CD4-positive, alpha-beta T cell treated with Interleukin-15 for 4 hours (primary cell): ENCODE measurements at places on chromosomes 3 and 15.

GRCh38 chr3:13569641-13570390 lies 20.9 kb downstream of the FBLN2 start:
- no peak for DNase-seq

DNA sequence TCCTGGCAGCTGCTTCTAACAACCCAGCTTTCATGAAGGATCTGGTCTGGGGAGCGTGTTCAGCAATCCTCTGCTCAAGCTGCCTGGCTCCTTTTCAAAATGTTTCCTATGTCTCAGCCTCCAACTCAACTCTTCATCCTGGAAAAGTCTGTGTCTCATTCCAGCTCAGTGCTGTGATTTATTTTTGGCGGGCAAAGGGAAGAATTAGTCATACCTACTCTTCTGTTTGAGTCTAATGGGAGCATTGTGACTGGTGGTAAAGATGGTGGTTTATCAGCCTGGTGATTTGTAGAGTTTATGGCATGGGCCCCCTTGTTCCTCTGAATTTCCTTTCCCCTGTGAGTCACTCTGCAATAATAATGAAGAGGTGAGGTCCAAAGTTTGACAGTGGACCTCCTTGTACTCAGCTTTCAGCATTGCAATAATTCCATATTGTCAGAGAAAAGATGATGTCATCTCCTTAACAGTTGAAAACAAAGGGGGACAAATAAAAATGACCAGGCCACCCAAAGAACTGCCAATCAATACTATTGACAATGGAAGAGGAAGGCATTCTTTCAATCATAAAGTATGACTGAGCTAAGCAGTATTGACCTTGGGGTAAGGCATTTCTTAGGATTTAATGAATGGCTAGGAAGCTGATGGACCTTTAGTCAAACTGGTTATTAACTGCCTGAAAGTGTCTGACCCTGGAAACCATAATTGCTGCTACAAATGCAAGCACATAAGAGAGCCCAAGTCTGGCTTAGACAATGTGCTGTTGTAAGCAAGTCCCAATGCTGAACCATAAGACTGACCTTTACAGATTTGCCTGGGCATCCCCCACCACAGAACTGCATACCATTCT lies 204.7 kb upstream of the MCTP2 start:
- no peak for DNase-seq

DNA sequence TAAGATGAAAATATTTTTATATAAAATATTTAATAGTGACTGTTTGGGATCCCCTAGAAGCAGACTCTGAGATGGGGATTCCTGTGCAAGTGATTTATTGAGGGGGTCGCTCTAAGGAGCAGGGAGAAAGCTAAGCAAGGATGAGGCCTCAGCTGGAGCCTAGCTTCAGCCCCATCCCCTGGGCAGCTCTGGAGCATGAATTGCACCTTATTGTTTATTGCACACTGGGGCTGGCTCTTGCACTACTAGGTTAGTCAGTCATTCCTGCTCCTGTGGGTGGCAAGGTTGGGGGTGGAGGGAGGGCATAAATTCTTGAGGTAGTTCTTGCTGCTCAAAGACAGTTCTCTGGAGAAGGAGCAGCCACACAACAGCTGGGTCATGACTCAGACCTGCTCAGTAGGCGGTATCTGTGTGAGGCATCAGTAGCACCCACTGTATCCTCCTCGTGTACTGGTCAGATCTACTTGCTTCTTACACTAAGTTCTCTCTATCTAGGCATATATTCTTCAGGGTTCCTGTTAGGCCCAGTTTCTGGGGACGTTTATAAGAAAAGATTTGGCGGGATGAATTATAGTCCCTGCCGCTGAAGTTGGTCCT lies 27.2 kb upstream of the TNFSF10 start:
- DNase-seq, result peak; percentile 59

DNA sequence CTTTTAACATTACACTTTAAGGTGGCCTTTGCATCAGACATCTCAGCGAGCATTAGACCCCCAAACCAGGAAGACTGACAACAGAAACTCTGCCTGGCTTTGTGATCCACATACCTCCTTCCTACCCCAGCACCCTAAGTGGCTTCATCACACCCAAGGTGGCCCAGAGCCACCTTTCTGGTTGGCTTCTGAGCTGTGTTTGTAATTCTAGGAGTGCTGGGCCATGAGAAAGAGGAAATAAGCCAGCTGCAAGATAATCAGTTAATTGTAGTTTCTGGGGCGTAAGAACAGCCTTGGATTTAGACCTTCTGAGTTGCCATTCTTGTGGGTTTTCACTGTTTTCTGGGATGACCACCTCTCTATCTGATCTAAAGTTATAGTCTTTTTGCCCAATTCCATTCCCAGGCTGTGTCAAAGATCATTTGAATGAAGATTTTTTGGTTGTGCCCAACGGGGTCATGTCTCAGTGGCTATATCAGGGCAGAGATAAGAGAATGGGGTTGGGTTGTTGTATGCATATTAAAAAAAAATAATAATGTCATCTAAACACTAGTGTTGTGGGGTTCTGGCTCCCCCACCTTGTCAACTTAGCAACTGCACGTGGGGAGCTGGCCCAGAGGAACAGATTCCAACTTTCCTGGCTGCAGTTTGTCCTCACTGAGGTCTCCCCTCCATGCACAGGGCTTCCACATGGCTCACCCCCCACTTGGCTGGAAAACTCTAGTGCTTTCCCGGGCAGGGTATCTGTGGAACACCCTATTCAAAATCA lies 234.8 kb upstream of the WNT5A start:
- DNase-seq, result no peak

DNA sequence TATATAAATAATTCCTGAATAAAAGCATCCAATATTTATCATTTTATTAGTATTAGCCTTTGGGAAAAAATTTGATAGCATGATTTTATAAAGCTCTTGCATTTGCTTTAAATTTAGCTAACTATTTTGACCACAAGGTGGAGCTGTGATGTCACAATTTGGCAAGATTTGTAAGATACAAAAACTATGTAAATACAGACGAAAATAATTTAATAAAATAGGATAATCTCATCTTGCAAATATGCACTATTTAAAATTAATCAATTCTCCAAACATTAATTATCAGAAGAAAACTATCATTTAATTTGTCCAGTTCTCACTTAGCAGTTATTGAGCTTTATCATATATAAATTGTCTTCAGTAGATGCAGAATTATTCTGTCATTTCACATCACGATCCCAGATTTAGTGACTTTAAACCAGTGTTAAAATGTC lies 95.4 kb downstream of the PLOD2 start:
- DNase-seq, result peak; percentile 14

GRCh38 chr15:80121546-80121945 lies 31.3 kb upstream of the FAH start:
- no peak for DNase-seq

GRCh38 chr3:180762866-180763265 lies 83.6 kb upstream of the CCDC39 start:
- no peak for DNase-seq

DNA sequence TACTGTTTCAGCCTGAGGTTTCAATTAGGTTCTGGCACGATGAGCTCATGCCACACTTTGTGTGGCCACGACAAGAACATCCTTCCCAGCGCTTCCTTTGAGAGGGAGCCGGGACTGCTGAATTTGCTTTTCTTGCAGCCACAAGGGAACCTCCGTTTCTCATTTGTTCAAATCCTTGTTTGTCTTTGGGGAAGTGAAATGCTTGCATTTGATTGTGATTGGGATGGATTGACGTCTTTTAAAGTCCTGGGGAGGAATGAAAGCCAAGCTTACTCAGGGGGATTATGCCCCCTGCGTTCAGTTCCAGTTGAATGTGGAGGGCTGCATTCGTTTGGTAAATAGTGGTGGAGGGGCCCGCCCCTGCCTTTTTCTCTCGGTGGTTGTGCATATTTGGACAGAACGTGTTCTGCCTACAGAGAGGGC lies 277.6 kb downstream of the THSD4 start:
- no peak for DNase-seq

DNA sequence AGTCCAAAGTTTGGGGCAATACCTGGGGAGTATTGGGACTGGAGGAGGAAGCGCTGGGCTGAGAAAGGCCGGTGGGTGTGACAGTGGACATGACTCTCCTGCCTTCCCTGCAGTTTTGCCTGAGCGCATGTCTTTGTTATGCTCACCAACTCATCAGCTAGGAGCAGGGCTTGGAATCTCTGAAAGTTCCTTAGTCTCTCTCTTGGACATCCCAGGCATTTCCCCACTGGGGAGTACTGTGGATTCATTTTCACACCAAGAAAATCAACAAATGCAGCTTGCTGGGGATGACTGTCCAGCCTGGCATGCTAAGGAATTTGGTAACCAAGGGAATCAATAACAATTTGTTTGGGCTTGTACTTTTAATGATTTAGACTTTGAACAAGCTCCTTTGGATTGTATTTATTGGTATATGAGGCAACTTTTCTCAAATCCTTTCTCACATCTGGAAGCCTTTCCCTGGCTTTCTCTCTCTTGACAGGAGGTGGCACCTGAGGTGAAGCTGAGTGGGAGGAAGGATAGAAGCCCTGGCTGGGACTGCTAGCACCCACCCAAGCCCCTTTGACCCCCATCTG lies 48.5 kb upstream of the CHST2 start:
- no peak for DNase-seq

DNA sequence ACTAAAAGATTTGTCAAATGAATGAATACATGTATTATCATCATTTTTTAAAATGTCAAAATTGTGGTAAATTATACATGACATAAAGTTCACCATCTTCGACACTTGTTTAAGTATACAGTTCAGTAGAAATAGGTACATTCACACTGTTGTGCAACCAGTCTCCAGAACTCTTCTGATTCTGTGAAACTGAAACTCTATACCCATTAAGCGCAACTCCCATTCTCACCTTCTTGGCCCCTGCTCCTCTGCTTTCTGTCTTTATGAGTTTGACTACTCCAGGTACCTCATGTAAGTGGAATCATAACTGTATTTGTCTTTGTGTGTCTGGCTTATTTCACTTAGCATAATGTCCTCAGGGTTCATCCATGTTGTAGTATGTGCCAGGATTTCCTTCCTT lies 50.1 kb upstream of the KBTBD8 start:
- DNase-seq, result no peak

DNA sequence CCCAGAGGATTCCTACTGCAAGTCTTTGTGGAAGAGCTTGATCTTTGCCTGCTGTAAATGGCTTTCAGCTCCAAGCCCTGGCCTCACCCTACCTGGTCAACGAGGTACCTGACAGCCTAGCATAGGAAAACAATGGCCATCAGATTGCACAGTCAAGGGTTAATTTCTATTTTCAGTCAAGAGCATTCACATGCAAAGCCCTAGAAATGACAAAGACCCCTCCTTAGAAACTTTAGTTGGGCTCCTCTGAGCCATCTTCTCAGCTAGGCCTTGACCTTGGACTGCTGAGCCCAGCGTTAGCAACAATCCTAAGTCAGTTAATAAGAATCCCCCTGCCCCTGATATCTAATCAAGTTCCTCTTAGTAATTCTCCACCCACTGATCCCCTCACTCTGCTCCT lies 18.5 kb downstream of the MESD start:
- DNase-seq, result no peak

- DNase-seq, result no peak
Observed at GRCh38 chr3:4583416-4583815, 90.3 kb downstream of the ITPR1 start.

GRCh38 chr3:49132437-49133225 lies at the start of gene LAMB2:
LAMB2 (minus strand) TSS chr3:49133050; CDS start chr3:49132867, 183 bp downstream.
- no peak for DNase-seq

DNA sequence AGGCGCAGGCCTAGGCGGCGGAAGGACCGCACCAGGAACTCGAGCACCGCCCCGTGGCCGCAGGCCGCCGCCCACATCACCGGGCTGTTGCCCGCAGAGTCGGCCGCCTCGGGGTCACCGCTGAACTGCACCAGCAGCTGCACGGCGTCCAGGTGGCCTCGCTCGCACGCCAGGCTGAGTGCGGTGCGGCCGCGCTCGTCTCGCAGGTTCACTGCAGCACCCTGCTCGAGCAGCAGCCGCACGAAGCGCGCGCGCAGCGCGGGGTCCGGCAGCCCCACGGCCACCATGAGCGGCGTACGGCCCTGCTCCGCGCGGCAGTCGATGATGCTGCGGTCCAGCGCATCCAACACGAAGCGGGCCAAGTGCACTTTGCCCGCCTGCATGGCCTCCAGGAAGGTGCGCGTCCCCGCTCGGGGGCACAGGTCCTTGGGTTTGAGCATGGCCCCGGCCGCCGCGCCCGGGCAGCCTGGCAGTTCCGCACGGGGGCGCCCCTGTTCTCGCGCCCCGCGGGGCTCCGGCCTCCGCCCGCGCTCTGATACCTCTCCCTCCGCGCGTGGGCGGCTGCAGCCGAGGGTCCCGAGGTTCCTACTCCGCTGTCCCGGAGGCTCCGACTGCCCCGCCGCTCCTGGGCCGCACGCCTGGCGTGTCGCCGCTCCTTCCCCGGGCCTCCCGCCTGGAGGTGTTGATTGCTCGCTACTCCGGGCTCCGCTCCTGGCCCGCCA lies 556 bp downstream of the ANKRD63 start:
- DNase-seq, result peak; percentile 42

GRCh38 chr3:30555968-30556367 lies 50.4 kb upstream of the TGFBR2 start:
- no peak for DNase-seq

- no peak for DNase-seq
Observed at GRCh38 chr3:188469228-188469885, 315.4 kb downstream of the LPP start.
